ENCODE measurements at places on chromosomes 6 and 20.

GRCh38 chr20:49697071-49697470 lies 16.6 kb downstream of the B4GALT5 start:
- DNase-seq: no peak

DNA sequence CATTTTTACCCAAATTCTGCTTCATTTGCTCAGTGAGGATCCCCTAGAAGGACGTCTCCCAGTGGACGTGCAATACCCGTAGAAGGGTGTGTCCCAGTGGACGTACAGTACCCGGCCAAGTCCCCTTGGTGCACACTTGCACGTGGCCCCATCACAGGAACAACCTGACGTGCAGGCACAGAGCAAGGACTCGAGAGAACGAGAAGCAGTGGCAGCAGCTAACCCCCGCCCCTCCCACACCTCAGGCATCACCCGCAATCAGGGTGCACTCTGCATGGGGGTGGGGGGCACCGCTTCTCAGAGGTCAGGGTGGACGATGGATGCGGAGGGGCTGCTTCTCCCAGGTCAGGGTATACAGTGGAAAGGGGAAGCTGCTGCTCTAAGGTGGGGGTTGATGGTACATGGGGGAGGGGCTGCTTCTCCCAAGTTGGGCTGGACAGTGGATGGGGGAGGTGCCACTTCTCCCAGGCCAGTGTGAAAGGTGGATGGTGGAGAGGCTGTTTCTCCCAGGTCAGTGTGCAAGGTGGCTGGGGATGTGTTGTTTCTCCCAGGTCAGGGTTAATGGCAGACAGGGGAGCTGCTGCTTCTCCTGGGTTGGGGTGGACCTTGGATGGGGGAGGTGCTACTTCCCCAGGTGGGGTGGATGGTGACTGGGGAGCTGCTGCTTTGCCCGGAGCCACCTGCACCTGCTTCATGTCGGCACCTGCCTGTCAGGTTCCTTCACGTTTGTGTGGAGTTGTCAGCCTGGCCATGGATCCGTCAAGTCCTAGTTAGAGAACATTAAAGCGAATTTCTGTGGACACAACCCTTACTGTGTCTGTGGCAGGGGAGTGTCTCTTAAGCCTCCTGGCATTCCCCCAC lies 1.0 kb upstream of the THBS2 start:
- no peak for DNase-seq

DNA sequence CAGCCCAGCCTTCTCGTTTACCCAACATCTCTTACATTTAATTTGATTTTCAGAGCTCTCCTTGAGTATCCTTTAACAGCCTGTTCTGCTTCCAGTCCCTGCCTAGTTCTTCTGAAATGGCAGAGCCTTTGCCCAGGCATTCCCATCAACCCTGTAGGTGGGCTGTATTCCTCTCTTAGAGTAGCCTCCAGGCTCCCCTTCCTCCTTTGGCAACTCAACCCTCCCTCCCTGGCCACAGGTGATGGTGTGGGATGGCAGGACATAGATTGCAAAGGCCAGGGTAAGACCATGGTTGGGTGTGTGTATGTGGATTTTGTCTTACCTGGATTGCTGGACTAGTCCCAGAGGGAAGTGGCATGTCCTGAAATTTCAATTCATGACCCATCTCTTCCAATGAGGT lies 125.4 kb downstream of the F13A1 start:
- no peak for DNase-seq

DNA sequence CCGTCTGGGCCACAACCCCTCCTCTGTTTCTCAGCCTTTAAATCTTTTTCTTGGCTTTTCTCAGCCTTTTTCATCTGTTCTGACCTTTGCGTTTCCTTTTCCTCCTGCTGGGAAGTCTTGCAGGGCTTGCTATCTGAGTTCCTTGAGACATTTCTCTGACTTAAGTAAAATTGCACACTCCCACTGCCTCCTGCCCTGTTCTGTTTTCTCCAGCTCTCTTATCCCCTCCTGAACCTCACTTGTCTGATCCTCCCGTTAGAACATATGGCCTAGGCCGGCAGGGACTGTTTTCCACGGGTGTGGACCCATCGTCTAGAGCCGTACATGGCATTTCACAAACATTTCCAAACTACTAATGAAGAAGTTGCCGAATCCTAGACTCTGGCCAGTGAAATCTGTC lies 63.0 kb downstream of the ARID1B start:
- no peak for DNase-seq

- no peak for DNase-seq
Measured at GRCh38 chr20:50512323-50512722, 2.1 kb downstream of the PTPN1 start.

GRCh38 chr6:170036916-170037315 lies 254.0 kb downstream of the DLL1 start:
- DNase-seq: no peak

GRCh38 chr6:87945181-87945580 lies 102.5 kb upstream of the SPACA1 start:
- DNase-seq: peak; percentile 77

GRCh38 chr6:13260831-13261230 lies 67.5 kb downstream of the TBC1D7 start:
- DNase-seq: no peak

DNA sequence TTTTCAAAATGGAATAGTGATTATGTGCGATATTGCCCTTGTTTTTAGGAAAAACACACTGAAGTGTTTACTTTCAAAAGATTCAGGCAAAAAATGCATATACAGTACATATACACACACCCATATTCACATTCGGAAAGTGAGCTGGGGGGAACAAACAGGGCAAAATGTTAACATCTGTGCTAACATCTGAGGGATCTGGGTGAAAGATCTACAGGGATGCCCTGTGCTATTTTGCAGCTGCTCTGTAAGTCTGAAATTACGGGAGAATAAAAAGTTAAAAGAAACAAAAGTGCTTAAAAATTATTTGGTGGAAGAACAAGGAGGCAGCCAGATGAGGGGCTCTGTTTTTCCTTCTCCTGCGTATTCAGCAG lies 860 bp downstream of the CST3 start:
- no peak for DNase-seq

GRCh38 chr6:130929036-130929678 lies 102.0 kb downstream of the SMLR1 start:
- DNase-seq: no peak

GRCh38 chr6:26258212-26258977 lies 106.6 kb upstream of the BTN3A2 start:
- DNase-seq: no peak

GRCh38 chr6:148250975-148251685 lies 91.5 kb upstream of the SASH1 start:
- no peak for DNase-seq

DNA sequence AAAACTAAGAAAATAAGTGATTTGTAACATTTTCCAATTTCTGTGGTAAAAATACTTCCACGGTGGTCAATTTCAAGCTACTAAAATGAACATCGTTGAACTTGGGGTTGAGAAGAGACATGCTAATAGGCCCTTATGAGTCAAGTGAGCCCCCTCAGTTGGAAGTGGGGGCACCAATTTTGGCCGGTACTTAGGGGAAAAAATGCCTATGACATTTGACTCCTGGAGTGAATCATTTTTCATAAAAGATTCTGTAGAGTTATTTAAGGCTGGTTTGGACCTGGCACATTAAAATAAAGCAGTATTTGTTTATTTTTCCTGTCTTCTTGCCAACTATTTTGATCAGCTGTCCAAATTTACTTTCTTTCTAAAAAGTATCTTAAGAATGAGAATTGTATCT lies 32.4 kb upstream of the CAP2 start:
- DNase-seq: no peak

DNA sequence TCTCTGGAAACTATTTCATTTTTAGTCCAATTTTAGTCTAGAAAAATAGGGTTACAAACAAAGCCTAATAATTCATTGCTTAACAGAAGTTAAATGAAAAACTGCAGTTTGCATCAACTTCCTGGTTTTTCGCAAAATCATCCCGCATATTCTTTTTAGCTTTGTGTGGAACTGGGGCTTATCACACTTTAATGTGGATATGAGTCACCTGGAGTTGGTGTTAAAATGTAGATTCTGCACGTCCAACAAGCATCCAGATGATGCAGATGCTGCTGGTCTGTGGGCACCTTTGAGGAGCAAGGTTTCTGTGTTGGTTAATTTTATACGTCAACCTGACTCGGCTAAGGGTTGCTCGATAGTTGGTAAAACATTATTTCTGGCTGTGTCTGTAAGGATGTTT lies 126.1 kb downstream of the PLCB4 start:
- no peak for DNase-seq

GRCh38 chr6:136562211-136562610 lies 12.0 kb upstream of the MAP7 start:
- no peak for DNase-seq

GRCh38 chr6:89254569-89254968 lies 37.4 kb upstream of the GABRR1 start:
- no peak for DNase-seq

- DNase-seq: no peak
Measured at GRCh38 chr6:107689951-107690642, 134.0 kb downstream of the SCML4 start.

GRCh38 chr6:20918868-20919267 lies 384.6 kb downstream of the CDKAL1 start:
- DNase-seq: no peak

GRCh38 chr6:9627916-9628315 lies 787.0 kb downstream of the TFAP2A start:
- no peak for DNase-seq

DNA sequence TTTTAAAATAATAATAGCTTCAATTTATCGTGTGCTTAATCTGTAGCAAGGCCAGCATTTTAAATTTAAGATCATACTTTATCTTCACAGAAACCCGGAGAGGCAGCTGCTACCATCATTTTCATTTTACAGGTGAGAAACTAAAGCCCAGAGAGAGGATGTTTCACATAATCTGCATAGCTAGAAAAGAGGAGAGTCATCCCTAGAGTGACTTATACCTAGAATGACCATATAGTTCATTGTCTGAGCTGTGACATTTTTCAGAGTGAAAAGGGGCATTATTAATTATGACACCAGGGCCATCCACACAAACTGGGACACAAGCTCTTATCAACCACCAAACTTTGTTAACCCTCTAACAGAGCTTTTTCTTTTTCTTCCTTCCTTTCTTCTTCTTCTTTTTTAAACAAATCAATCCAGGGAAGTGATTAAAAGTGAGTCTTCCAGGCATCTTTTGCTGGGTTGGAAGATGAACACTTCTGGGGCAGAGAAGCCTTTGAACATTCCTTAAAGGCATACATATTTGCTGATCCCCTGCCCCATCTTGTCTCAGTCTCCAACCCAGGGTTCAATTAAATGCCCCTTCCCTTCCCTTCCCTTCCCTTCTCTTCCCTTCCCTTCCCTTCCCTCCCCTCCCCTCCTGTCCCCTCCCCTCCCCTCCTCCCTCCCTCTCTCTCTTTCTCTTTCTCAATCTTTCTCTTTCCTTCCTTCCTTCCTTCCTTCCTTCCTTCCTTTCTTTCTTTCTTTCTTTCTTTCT lies 272.5 kb upstream of the JAG1 start:
- no peak for DNase-seq

GRCh38 chr6:157221817-157222175 lies 101.5 kb downstream of the TMEM242 start:
- DNase-seq: no peak

- no peak for DNase-seq
Measured at GRCh38 chr6:17983730-17984129, 3.7 kb downstream of the KIF13A start.

DNA sequence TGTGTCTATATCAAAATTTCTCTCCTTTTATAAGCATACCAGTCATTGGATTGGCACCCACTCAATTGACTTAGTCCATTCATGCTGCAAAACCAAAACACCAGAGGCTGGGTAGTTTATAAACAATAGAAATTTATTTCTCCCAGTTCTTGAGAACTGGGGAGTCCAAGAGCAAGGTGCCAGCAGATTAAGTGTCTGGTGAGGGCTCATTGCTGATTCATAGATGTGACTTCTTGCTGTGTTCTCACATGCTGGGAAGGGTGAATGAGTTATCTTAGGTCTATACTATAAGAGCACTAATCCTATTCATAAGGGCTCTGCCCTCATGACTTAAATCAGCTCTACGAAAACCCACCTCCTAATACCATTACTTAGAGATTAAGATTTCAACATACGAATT lies 501.4 kb downstream of the EPM2A start:
- no peak for DNase-seq

GRCh38 chr20:10060226-10060625 lies 25.4 kb downstream of the ANKEF1 start:
- peak; percentile 22 for DNase-seq

GRCh38 chr6:74362391-74362790 lies 666.4 kb downstream of the CD109 start:
- no peak for DNase-seq

- DNase-seq: no peak
Measured at GRCh38 chr20:63178889-63179686, 36.8 kb downstream of the YTHDF1 start.

GRCh38 chr6:73989428-73989827 lies 293.4 kb downstream of the CD109 start:
- no peak for DNase-seq

DNA sequence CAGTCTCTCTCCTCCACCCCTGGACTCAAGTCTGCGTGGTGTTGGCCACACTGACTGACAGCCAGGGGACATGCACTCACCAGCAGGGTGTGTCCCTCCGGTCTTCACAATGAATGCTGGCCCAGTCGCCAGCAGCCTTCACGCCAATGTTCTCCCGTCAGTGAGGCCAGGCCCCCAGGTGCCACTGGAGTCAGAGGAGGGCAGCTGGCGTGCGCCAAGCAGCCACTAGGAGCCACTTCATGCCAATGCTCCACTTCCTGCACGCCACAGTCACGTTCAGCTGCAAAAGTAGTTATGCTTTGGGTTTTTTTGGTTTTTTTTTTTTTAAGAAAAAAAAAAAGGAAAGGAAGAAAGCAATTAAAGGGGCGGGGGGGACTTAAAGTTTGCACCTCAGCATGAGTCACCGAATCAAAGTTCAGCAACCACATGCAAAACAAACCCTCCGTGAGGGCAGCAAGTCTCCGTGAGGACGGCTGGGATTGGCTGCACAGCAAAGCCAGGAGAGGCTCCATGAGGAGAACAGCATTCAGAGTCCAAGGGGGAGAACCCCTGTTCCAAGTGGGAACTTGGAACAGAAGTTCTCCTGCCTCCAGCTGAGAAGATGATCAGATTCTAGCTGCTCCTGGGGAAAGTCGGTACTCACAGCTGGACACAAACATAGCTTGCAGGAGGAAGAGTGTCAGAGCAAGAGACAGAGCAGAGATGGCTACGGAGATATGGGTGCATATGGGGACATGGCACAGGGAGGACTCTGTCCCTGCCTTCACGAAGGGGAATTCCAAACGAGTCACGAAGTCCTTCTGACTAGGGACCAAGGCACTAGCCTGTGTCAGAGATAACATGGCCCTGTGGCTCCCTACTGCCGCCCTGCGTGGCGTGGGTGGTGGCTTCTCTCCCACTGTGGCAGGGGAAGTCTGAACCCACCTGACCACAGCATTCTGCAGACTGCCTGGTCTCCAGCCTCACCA lies at the start of gene ZC3H12D:
Gene ZC3H12D (minus strand): TSS at position 282 of the 968 bp plus-strand sequence. CDS start 10,471 bp downstream, outside the sequence.
- DNase-seq: no peak

- no peak for DNase-seq
Measured at GRCh38 chr20:55586610-55587009, 418.7 kb downstream of the CBLN4 start.
